Lower lobe of right lung (tissue), 2 donors: ENCODE measurements at places on chromosomes 13 and 19.
A peak's percentile ranks its signal among the peaks of the same experiment; 100 is the strongest.

GRCh38 chr19:47758443-47758804, 13.1 kb downstream of the NOP53 start:
- H3K27me3 ChIP-seq: no peaks in the 10 kb centered on the region
- peaks cover 69% of the 10 kb centered on the region for H3K36me3 ChIP-seq
- H3K27ac ChIP-seq: no peak overlapping the region
- H3K4me3 ChIP-seq: no peak overlapping the region
- no peaks in the 10 kb centered on the region for H3K4me1 ChIP-seq

- peaks cover 21% of the 10 kb centered on the region for H3K36me3 ChIP-seq
- no peak overlapping the region for H3K4me3 ChIP-seq
- H3K4me1 ChIP-seq: no peaks in the 10 kb centered on the region
These were observed 54.5 kb downstream of the RCBTB2 start for GRCh38 chr13:48478391-48478790.

GRCh38 chr13:29901710-29902631, 51.6 kb upstream of the UBL3 start:
- no peaks in the 10 kb centered on the region for H3K27me3 ChIP-seq
- peak overlapping the region; percentile 47 for H3K27ac ChIP-seq
- no peak overlapping the region for H3K4me3 ChIP-seq
- peaks cover 29% of the 10 kb centered on the region for H3K4me1 ChIP-seq
- DNase-seq: no peak

DNA sequence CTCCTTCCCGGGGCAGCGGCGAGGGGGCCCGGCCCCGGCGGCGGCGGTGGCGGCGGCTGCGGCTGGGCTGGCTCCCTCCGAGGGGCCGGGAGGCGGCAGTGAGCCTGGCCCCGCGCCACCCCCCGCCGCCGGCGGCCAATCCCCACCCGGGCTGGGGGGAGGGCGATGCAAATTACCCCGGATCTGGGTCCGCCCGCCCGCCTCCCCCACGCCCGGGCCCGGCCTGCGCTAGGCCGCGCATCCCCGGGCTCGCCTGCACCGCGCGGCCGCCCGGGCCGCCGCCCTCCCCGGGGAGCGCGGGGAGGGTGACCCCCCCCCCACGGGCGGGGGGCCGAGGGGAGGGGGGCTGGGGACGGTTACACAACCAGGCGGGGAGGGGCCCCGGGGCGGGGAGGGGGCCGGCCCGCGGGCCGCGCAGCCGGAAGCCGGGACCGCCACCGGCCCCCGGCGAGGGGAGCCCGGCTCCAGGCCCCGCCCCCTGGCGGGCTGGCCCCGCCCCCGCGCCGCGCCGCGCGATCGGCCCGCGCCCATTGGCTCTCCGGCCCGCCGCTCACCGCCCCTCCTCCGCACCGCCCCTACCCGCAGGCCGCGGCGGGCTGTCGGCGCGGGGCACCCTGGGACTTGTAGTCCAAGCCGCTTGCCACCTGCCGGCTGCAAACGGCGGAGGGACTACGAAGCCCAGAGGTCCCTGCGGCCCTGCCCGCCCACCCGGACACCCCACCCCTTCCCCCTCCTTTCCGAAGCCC, 1.1 kb downstream of the ZBTB7A start:
- peaks cover 6% of the 10 kb centered on the region for H3K36me3 ChIP-seq
- peak overlapping the region; percentile 88 for H3K4me3 ChIP-seq
- peak; percentile 97 for DNase-seq
- H3K27ac ChIP-seq: no peak overlapping the region
- no peaks in the 10 kb centered on the region for H3K27me3 ChIP-seq

GRCh38 chr19:41999071-41999877, 5.2 kb upstream of the ATP1A3 start:
- peaks cover 4% of the 10 kb centered on the region for H3K4me1 ChIP-seq
- H3K27me3 ChIP-seq: peaks cover 68% of the 10 kb centered on the region
- H3K4me3 ChIP-seq: no peak overlapping the region
- H3K27ac ChIP-seq: no peak overlapping the region
- no peak for DNase-seq

DNA sequence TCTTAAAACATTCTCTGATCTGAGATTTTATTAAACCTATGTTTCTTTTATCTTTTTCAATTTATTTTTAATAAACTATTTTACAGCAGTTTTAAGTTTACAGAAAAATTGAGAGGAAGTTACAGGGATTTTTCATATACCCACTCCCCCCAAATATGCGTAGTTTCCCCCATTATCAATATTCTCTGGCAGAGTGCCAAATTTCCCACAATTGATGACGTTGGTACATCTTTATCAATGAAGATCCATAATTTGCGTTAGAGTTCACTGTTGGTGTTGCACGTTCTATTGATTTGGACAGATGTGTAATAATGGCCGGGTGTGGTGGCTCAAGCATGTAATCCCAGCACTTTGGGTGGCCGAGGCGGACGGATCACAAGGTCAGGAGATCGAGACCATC, 1063.0 kb upstream of the ATXN8OS start:
- H3K36me3 ChIP-seq: no peaks in the 10 kb centered on the region
- no peak overlapping the region for H3K4me3 ChIP-seq
- H3K27me3 ChIP-seq: no peaks in the 10 kb centered on the region
- H3K4me1 ChIP-seq: no peaks in the 10 kb centered on the region

GRCh38 chr19:14385492-14385891, 4.2 kb downstream of the ADGRE5 start:
- peak overlapping the region; percentile 90 for H3K27ac ChIP-seq
- peak overlapping the region; percentile 83 for H3K4me3 ChIP-seq
- peaks cover 59% of the 10 kb centered on the region for H3K4me1 ChIP-seq
- H3K36me3 ChIP-seq: peaks cover 25% of the 10 kb centered on the region

DNA sequence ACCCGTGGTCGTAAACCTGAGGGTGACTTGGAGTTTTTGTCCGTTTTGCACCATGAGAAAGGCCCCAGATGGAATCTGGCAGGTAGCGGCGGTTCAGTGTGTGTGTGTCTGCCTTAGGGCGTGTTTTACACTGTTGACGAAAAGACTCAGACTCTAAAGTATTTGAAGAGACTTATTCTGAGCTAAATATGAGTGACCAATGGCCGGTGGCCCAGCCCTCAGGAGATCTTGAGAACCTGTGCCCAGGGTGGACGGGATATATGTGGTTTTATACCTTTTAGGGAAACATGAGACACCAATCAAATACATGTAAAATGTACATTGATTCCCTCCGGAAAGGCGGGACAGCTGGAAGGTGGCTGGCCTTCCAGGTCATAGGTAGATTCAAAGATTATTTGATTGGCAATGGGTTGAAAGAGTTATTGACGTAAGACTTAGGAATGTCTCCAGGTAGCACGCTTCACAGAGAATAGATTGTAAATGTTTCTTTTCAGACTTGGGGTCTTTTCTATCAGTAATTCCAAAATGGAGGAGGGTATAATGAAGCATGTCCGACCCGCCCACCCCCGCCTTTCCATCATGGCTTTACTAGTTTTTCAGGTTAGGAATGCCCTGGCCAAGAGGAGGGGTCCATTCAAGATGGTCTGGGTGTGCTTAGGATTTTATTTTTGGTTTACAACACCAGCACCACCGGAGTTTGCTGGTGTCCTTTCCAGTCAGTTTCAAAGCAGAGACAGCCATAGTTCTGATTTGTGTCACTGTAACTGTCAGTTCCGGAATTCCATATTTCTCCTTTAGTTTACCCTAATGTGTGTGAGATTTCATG, 1.0 kb upstream of the ZNF529 start:
- peak overlapping the region; percentile 75 for H3K4me3 ChIP-seq
- peaks cover 20% of the 10 kb centered on the region for H3K4me1 ChIP-seq
- peaks cover 34% of the 10 kb centered on the region for H3K36me3 ChIP-seq
- peak overlapping the region; percentile 87 for H3K27ac ChIP-seq
- no peak for DNase-seq
- no peaks in the 10 kb centered on the region for H3K27me3 ChIP-seq
